ENCODE measurements at places on chromosomes 5 and 9.

- no peak for DNase-seq
Observed at GRCh38 chr5:27328480-27328879, 290.1 kb upstream of the CDH9 start.

- no peak for DNase-seq
Observed at GRCh38 chr9:69346596-69347390, 21.8 kb downstream of the ENTREP1 start.

GRCh38 chr9:107734256-107735013 lies 244.9 kb upstream of the KLF4 start:
- DNase-seq, result no peak

DNA sequence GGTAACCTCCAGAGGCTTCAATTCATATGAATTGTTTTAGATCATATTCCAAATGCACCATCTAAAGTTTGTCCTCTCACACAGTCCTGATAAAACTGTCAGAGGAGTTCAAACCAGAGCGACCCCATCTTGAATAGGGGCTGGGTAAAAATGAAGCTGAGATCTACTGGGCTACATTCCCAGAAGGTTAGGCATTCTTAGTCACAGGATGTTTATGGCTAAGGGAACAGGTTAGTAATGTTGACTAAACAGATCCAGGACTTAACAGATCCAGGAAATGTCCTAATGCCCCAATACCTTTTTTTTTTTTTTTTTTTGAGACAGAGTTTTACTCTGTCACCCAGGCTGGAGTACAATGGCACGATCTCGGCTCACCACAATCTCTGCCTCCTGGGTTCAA lies 192.6 kb upstream of the PRDM9 start:
- DNase-seq, result no peak

GRCh38 chr5:140371356-140372151 lies 11.6 kb downstream of the SLC4A9 start:
- no peak for DNase-seq

DNA sequence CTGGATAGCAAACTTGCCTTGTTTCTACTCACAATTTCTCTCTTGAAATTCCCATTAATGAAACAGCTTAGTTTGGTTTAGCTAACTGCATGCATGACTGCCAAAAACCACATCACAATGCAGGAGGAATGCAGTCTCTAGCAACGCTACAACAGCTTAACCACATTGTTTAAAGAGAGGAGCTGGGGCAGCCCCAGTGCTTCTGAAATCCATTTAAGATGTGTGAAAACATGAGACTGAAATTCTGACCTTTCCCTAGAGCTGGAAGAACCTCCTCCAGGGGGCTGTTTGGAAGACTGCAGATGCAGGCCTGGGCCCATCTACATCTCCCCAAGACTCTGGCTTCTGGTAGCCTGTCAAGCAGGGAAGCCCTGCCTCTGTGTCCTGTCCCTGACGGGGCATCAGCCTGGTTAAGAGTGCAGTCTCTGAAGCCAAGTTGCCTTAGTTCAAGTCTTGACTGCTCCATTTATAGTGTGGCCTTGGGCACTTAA lies 157.1 kb downstream of the ZNF462 start:
- DNase-seq, result no peak

- DNase-seq, result no peak
Observed at GRCh38 chr5:61816585-61817450, 484.8 kb downstream of the ZSWIM6 start.

GRCh38 chr9:72384710-72385485 lies 19.9 kb upstream of the ZFAND5 start:
- DNase-seq, result no peak

- no peak for DNase-seq
Observed at GRCh38 chr9:89597711-89598362, 7.0 kb upstream of the GADD45G start.

GRCh38 chr9:121395558-121395957 lies 25.5 kb upstream of the STOM start:
- no peak for DNase-seq

GRCh38 chr9:108093773-108094675 lies 604.5 kb upstream of the KLF4 start:
- DNase-seq, result no peak

DNA sequence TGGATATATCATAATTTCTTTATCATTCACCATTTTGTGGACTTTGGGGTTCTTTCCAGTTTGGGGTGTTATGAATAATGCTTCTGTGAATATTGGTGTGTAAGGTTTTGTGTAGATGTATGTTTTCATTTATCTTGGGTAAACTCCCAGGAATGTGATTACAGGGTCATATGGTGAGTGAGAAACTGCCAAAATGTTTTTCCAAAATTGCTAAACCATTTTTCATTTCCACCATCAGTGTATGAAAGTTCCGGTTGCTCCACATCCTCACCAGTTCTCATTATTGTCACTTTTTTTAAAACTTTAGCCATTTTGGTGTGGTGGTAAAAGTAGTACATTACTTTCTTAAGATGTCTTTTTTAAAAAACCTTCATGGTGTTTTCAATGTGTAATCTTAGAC lies 152.9 kb downstream of the NIPBL start:
- DNase-seq, result no peak

DNA sequence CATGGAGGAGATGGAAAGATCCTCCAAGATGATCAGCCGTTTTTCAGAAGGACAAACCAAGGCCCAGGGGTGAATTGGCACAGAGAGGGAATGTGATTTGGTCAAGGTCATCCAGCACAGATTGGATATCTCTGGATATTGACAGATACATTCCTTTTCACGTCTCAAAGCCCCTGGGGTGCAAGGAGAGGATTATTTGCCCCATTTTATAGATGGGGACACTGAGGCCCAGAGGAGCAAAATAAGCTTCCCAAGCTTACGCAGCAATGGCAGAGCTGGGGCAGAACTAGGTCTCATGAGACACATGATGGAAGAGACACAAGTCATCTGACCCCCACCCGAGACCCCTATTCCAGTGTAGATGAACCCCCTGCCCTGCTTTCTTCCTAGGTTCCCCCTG lies 895 bp upstream of the PDGFRB start:
- DNase-seq, result no peak

DNA sequence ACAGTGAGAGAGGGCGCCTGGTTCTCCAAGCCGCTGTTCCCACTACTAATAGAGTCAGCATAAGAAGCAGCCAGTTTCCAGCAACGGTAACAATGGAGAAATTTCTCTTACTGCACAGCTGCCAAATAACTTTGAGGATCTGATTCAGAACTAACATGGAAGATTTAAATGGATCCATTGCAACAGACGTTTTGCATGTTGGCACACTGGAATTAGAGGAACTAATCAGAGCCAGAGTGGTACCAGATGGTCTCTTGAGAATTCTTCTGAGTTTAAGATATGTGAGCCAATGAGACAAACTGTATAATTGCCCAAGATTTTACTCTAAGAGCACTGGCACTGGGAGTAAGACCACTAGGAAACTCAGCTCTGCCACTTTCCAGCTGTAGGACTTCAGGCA lies 186.5 kb downstream of the EFNA5 start:
- DNase-seq, result no peak

DNA sequence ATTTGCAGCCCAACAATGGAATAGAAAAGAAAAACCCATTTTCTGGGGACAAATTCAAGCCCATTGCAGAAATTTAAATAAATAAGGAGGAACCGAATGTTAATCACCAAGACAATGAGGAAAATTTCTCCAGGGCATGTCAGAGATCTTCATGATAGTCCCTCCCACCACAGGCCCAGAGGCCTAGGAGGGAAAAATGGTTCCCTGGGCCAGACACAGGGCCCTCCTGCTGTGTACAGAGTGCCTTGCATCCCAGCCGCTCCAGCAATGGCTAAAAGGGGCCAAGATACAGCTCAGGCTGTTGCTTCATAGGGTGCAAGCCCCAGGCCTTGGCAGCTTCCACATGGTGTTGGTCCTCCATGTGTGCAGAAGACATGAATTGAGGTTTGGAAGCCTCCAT lies 73.4 kb upstream of the FOXE1 start:
- DNase-seq, result no peak

- DNase-seq, result no peak
Observed at GRCh38 chr9:4939118-4939561, 45.9 kb upstream of the JAK2 start.

GRCh38 chr5:62421414-62421813 lies 8.9 kb downstream of the IPO11 start:
- DNase-seq, result no peak

- DNase-seq, result no peak
Observed at GRCh38 chr9:112380102-112380824, at the start of gene HSDL2. Gene HSDL2, plus strand, starts transcription at chr9:112380108. Its CDS starts 56 bp downstream, at chr9:112380164.
